ENCODE measurements at places on chromosomes 2 and 18.

DNA sequence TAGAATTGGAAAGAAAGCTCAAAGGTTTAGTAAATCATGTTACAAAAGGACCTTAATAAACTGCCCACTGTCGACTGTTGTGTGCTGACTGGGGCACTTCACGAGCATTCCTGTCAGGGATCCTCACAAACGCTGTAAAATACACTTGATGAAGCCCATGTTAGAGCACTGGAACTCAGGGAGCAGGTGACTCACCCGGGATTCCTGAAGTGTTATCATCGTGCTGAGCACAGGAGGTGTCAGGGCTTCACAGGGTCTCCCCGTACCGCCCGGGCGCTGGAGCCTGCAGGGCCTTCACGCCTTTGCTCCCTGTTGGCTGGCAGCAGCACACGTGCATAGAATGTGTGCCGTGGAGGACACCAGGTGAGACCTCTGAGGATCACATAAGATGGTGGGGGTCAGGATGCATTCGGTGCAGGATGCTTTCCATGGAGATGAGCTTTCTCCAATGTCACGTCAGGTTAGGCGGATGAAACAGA is 187.3 kb downstream of the SNTG2 start:
- DNase-seq, result no peak

- DNase-seq, result no peak
Measured at GRCh38 chr2:181268174-181268867, 188.9 kb upstream of the ITGA4 start.

DNA sequence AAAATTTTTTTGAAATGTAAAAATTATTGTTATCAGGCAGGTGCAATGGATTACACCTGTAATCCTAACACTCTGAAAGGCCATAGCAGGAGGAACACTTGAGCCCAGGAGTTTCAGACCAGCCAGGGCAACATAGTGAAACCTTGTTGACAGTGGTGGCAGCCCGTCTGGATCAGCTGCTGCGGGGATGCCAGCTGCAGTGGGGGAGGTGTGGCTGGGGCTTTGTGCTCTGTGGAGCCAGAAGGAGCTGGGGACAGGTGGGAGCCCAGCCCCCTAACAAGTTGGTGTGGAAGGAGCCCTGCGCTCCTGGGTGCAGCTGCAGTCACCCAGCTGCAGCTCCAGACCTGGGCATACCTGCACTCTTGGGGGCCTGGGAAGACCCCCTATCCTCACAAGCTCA is 182.4 kb upstream of the MC4R start:
- DNase-seq, result no peak

- no peak for DNase-seq
Measured at GRCh38 chr2:35787302-35788031, 568.1 kb upstream of the CRIM1 start.

DNA sequence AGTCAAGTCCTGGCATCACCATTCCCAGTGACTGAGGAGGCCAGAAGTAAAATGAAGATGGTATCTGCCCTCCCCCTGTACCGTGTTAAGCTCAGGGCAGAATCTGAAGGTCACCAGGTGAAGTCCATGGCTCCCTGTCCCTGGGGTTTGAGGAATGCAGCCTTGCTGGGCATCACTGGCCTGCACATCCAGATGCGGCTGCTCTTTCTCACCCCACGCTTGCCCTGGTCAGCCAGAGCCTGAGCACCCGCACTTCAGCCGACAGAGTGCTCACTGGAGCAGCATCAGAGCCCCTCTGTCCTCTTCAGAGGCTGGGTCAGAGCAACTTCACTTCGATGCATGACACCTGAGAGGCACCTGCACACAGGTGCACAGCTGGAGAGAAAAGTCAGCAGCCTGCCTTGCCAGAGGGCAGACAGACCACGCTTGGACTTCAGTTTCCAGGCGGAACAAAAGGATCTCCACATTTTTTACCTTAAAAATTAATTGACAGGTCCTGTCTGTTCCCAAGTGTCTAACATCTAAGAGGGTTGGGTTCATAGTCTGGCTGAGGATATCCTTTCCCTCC is 267.3 kb downstream of the ANAPC1 start:
- DNase-seq, result no peak

GRCh38 chr18:63148449-63149301 is 170.9 kb downstream of the BCL2 start:
- DNase-seq, result no peak

GRCh38 chr2:219356834-219357233 is 24.3 kb upstream of the RESP18 start:
- no peak for DNase-seq

GRCh38 chr2:131125195-131125757 is 20.1 kb downstream of the PLEKHB2 start:
- DNase-seq, result no peak

DNA sequence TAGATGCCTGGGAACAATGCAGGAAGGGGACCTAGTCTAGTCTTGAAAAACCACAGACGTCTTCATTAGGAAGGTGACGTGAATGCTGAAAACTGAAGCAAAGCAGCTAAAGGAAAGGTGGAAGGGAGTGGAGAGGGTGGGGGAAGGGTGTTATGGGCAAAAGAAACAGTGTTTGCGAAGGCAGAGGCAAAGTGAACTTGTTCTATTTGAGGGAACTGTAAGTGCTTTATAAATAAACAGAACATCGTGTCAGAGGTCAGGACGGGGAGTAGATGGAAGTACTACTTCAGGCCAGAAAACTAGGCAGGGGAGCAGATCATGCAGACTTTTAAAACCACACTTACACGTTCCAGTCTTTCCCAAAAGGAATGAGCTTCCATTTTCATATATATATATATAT is 57.8 kb downstream of the FASTKD2 start:
- no peak for DNase-seq

GRCh38 chr2:52036024-52036423 is 1004.1 kb upstream of the NRXN1 start:
- no peak for DNase-seq

GRCh38 chr2:54984476-54984875 is 65.8 kb downstream of the RTN4 start:
- no peak for DNase-seq

DNA sequence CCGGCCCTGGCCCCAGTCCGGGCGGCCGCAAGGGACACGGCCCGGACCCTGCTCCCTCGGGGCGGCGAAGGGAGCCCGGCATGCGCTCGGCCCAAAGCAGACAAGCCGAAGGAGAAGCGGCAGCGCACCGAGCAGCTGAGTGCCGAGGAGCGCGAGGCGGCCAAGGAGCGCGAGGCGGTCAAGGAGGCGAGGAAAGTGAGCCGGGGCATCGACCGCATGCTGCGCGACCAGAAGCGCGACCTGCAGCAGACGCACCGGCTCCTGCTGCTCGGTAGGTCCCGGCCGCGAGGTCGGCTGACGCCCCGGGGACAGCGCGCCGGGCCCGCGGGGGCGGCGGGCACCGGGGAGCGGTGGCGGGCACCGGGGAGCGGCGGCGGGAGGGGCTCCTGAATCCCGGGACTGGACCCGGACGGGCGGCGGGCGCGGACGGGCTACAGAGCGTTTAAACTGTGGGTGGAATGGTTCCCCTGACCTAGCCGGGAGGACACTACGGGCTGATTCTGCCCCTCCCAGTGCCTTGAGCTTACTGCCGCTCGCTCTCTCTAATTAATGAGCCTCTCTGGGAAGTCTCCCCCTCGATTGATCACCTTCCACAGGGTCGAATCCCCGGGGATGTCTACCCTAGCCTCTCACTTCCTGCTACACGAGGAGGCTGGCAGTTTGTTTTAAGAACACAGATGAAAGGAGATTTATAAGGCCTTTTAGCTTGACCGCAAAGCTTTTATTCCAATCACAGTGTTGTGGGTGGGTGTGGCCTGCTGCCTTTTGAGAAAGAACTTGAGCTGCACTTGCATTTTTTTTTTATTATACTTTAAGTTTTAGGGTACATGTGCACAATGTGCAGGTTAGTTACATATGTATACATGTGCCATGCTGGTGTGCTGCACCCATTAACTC is 853 bp downstream of the GNAL start:
- no peak for DNase-seq

DNA sequence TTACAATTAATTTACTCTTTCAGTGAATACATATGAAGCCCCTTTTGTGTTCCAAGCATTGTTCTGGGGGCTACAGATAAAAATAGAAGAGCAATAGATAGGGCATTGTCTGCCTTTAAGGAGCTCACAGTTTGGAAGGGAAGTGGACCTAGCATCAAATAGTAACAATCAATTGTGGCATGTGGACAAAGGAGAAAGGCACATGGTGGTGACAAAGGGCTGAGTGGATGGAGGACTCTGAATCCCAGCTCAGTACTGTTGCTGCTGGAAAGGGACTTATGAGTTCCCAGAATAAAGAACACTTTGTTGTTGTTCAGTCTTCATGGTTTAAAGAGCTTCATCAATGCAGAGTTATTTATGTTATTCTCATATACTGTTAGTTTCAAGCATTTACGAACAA is 217.7 kb downstream of the HRH4 start:
- no peak for DNase-seq

DNA sequence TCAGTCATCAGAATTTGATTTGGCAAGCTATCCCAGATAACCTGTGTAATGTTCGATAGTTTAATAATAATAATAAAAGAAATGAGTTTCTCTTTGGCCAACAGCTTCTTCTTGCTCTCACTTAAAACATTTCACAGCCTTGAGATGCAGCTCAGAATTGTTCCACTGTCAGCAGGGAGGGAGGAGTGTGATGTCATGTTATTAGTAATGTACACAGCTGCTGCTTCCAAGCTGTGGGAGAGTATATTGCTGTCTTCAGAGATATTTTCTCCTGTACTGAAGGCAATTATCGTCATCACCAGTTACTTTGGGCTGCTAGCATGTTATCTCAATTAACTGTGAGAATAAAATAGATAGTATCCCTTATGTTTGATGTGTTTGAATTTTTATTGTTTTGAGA is 146.9 kb upstream of the MAP3K20 start:
- DNase-seq, result no peak

Data from stimulated activated CD4-positive, alpha-beta T cell treated with anti-CD3 and anti-CD28 coated beads, Interleukin-1b, Interleukin-23, amount 100 ng/mL, for 24 hours (primary cell).